Adrenal gland (tissue), 19 donors: ENCODE measurements at places on chromosomes 3 and 15. TPM values are rescaled to one million over a fixed set of nuclear protein-coding genes. Genes with fewer than 3 reads are reported as not detected.
A peak's percentile ranks its signal among the peaks of the same experiment; 100 is the strongest.

Gene C3orf62
- 6.0 TPM for total RNA-seq

GRCh38 chr15:22262613-22263020 is 182.3 kb downstream of the OR4M2 start:
- peak; percentile 38 for DNase-seq

GRCh38 chr15:69013726-69014406 is 629 bp upstream of the NOX5 start:
- no peak for DNase-seq

DNA sequence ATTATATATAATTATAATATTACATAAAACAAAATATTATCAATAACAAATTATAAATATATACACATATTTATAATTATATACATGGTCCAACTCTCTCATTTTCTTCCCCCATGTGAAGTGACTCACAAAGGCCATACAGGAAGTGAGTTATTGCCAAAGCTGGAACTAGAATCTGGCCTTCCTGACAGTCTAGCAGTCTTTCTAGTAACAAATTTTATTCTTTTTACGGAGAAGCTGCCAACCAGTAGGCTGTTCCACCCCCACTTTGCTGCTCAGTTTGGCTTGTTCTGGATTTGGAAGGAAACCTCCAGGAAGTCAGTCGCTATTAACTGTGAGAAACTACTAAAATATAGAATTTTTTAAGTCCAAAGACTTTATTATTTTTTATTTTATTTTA is 79.6 kb downstream of the DHX36 start:
- DNase-seq: no peak

Gene USP50
- total RNA-seq: not detected

- DNase-seq: no peak
Measured at GRCh38 chr3:58022490-58022889, 14.3 kb downstream of the FLNB start.

DNA sequence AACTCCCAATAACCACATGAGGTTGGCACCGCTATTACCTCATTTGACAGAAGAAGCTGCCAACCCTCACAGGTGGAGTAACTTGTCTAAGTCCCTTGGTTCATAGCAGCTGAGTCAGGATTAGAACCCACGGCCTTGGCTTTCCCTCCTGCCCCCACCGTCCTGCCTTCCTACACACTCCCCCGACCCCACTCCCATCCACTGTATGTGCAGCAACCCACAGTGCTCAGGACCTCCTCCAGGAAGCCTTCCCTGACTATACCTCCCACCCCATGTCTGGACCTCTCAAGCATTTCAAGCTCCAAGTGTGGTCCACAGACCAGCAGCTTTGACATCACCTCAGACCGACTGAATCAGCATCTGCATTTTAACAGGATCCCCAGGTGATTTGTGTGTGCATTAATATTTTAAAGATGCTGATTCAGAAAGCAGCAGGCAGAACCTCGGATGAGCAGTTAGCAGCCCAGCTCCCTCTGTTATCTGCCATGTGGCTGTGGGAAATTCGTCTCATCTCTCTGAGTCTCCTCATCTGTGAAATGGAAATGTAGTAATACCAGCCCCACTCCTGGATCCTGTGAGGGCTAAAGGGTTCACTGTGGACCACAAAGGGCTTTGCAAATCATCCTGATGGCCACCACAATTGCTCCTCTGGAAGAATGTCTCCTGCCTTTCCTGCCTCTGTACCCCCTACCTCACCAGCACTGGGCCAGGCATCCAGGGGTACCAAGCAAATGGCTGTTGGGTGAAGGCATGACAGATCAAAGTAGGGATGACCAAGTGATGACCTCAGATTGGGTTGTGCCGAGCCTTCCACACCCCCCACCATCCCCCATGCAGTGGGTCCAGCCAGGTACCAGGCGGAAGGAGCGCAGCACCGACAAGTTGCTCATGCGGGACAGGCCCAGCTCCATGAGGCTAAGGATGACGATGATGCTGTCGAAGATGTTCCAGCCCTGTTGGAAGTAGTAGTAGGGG is 62.7 kb downstream of the SCN5A start:
- peak; percentile 18 for DNase-seq

DNA sequence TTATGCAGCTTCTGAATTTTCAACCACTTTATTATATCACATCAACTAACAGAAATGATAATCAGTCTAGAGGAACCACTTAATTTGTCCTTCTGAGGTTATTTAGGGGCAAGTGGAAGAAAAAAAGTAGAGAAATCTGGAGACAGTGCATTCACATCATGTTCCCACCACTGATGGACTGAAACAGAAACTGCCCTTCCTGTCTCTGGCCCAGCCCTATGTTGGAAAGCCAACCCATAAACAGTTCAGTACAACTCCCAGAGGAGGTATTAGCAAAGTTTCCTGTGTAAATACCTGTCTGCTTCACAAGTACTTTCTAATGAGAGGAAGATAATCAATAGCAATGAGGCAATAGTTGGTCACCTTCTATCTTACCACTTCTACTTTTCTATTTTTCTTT is 205.8 kb downstream of the SSR3 start:
- DNase-seq: no peak

DNA sequence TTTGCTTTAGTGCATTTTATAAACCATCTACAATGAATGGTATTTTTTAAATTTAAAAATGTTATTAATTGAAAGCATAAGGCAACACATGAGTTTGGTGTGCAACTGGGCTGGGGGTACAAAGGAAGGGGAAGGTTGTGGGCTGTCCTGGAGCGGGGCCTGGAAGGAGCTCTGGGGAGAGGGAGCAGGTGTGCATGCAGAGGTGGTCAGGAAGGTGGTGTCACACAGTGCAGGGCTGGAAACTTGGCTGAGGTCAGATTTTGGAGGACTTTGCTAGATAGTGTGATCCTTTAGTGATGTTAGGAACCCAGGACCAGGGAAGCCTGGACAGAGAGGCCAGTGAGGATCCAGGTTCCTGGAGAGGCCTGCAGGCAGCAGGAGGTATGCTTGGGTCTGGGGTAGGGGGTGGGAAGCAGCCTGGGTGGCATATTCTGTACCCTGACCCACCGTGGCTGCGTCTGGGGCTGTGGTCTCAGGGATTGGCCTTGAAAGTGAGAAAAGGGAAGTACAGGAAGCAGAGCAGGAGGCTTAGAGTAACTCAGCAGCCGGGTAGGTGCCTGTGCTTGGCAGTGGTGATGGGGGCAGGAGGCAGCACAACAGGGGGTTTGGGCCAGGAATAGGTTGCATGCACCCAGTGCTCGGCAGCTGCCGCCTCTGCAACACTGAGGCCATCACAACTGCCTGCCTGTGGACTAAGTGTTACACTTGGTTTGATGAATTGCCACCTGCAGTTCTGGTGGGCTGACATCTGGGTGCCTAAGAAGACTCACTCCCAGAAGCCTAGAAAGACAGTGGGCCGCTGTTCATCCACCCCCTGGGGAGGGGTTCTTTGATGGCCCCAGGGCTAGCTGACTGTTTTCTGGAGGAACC is 33.0 kb downstream of the KY start:
- DNase-seq: no peak

Gene ITPKA
- 13.5 TPM for total RNA-seq

Gene RHOV
- not detected for total RNA-seq

DNA sequence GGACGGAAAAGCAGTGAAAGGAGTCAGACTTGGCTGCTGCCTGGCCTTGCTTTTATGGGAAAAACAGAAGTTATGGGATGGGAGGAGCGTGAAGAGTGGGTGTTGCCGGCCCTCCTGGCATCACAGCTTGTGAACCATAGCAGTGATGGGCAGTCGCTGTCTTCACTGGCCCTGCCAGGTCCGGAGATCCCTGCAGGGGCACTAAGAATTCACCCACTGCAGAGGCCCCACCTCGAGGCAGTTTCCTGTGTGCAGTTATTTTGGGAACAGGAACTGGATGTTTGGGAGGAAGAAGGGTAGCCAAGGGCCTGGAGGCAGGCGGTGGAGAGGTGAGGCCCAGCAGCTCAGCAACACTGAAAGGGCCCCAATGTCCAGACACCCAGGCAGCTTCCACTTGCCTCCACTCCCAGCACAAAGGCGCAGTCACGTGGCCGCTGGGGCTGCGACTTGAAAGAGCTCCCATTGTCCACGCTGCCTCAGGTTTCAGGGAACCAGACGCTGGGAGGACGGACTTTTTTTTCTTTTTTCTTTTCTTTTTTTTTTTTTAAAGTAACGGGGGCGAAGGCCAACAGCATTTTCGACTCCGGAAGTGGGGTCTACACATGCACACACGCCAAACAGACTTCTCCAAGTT is 255.6 kb downstream of the ZNF621 start:
- DNase-seq: peak; percentile 58

DNA sequence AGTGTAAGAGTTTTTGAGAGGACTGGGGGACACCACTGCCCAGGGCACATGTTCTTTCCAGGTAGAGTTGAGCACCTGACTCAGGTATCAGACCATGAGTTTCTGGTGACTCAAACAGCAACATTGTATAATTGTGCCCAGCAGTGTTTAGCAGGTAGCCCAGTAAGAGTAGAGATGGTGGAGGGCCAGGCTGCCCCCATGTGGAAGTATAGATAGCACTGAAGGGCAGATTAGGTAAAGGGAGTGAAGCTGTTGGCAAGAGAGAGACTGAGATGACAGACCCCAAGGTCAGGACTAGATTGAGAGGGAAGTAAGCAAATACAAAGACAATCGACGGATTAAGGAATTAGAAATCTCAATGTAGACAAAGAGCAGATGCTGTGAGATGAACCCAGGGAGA is 74.6 kb downstream of the TRIM42 start:
- DNase-seq: no peak

GRCh38 chr15:71237456-71238188 is 122.4 kb downstream of the THSD4 start:
- peak; percentile 44 for DNase-seq
